Stromal cell of bone marrow (primary cell): ENCODE measurements at places on chromosomes 2 and 18.

DNA sequence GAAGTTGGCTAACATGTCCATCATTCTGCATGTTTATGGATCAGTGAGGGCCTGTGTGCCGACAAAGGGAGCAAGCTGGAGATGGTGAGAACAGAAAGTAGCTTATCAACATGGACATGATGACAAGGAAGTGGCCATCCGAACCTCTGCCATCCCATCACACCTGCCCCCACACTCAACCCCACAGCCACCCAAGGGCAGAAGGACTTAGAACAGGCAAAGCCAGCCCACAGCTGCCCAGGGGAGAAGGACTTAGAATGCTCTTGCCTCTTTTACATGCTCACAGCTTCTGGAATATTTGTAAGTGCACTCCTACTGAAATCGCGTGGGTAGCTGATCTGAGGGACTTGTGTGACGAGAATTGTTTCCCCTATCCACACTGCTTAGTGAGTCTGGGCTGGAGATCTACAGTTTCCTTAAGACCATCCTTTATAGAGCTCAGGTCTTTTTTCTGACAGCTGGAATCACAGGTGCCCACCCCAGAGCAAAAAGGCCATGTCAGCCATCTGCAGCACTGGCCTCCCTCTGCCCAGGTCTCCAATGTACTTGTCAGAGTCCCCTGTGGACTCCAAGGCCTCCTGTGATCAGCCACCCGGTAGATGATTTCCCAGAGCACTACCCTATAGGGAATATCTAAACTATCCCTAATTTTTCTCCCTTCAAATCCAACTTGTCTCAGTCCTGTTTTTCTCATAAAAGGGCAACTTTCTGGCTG is 154.1 kb downstream of the SMAD7 start:
- DNase-seq: no peak

DNA sequence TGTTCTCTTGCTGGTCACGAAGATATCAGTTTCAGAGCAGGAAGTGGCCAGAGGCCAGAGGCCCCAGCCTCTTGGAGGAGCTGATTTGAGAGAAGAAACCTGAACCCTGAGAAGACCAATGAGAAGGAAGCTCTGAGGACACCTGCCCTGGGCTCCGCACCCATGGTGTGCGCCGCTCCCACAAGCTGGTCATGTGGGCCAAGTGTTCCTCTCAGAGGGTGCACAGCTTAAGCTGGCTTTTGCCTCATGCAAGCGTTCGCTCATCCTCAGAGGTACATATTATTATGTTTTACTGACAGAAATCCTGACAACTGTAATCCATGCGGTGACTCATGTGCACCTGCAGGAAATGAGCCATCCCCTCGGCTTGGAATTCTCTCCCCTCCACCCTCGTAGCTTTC is 316.1 kb upstream of the MYT1L start:
- DNase-seq: no peak

DNA sequence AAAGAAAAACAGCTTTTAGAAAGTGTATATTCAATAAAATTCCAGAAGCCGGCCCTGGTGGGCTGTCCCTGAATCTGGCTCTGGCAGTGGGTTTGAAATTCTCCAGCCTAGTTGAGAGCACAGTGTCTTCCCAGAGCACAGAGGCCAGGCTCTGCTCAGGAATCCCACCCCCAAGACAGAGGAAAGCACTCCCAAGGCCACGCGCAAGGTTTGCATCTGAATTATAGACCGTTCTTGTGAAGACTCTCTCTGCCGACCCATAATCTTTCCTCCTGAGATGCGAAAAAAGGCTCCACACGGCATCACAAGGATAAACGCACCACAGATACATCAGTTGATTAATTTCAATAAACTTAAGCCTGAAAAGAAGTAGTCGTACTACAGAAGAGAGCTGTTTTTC is 342.2 kb downstream of the CMPK2 start:
- DNase-seq: no peak

DNA sequence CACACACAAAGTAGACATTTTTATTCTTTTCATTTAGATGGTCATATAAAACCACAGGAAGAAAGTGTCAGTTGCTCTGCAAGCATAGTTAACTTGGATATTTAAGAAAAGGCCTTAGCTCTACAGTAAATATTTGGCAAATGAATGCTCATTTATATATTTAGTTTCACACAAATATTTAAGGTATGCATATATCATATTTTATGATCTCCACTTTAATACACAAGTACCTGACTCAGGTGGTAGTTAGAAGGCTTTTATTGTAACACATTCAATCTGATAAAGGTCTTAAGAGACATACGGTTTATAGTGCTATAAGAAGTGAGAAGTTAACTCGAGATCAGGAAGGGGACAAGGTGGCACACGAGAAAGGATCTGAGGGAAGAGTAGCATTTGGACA is 363.1 kb downstream of the NBAS start:
- DNase-seq: no peak

GRCh38 chr2:104854498-104855220 is 744 bp downstream of the POU3F3 start:
- DNase-seq: no peak

DNA sequence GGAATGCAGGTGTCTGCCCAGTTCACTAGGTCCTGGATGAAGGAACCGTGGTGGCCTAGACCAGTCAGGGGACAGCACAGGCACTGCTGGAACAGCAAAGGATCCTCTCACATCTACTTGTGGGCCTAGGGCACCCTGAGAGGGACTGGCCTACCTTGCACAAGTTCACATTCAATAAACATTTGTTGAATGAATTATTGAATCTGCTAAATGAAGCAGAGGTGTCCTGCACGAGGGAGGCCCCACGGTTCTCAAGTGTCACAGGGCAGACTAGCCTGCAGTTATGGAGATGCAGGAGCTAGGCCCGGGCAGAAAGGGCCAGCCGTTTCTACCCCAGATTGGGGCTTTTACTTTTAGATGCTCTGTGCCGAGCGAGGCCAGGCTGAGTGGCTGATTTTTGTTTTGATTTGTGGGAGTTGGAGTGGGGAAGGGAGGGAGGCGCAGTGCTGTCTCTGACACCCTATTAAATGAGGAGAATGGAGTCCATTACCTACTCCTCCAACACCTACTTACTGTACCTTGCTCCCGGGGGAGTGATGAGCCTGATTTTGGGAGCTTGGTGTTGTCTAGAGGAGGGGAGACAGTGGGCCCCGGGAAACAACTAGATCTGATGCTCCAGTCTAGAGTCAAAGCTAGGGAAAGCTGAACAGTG is 18.4 kb downstream of the SH2D6 start:
- no peak for DNase-seq

DNA sequence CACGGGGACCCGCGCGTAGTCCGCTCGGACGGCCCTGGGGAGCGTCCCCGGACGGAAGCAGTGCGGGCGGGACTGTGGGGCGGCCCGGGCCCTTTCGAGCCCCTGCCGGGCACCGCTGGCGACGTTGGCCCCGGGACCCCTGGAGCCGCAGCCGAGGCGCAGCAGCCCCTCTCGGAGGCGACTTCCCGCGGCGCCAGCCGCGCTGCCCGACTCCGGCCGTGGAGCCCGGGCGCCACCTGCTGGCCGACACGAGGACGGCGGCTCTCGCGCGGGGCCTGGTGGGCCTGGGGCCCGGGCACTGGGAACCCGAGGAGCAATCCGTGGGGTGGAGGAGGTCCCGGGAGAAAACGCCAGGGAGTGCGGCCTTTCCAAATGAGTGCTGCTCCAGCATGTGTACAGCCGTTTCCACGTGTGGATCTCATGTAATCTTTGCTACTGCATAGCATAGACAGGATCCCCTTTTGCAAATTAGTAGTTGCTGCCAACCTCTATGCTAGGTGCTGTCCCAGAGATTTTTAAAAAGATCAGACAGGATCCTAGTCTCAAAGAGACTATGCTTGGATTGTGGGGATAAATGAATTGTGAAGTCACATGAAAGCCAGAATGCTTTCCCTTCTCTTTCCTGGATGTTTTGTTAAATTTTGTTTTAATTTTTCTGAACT is 4.0 kb downstream of the ID2 start:
- no peak for DNase-seq

GRCh38 chr18:22424565-22424963 is 6.8 kb upstream of the CTAGE1 start:
- DNase-seq: no peak

DNA sequence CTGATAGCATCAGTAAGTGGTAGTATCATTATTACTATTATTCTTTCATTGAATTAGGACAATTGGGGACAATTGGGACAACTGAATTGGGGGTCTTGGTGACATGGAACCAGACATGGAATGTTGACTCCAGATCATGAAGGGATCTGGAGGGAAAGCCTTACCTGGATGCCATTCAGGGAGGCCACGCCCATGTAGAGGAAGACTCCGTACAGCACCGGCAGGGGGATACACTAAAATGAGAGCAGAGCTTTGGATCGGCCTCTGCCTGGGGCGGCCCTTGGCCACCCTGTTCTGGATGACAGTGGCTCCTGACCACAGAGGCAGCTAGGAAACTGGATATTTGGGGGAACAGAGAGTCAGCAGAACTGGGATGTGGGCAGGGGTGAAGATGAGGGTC is 29.2 kb downstream of the MTHFD2 start:
- no peak for DNase-seq

GRCh38 chr2:108632332-108633160 is 86.7 kb upstream of the RANBP2 start:
- DNase-seq: no peak

GRCh38 chr2:218065239-218066006 is 3.6 kb upstream of the RUFY4 start:
- DNase-seq: no peak

- DNase-seq: no peak
Observed at GRCh38 chr2:1956520-1957289, 212.4 kb upstream of the PXDN start.

DNA sequence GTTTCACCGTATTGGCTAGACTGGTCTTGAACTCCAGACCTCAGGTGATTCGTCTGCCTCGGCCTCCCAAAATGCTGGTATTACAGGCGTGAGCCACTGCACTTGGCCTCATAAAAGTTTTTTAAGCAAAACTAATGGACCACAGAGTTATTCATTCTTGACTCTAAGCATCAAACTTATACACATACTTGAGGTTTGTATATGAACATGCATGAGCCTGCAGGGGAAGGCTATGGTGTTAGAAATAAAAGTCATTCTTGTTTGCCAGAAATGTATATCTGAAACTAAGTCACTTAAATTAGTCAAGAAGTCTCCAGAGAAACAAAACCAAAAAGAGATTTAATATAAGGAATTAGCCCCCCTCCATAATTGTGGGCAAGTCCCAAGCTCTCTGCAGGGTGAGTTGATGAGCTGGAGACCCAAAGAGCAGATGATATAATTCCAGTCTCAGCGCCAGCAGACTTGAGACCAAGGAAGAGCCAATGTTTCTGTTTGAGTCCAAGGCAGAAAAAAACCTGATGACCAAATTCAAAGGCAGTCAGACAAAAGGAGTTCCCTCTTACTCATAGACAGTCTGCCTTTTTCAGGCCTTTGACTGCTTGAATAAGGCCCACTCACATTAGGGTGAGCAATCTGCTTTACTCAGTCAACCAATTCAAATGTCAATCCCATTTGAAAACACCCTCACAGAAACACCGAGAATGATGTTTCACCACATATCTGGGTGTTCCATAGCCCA is 69.0 kb upstream of the DSG1 start:
- DNase-seq: peak; percentile 21

GRCh38 chr18:5912566-5912965 is 17.2 kb upstream of the TMEM200C start:
- DNase-seq: no peak

DNA sequence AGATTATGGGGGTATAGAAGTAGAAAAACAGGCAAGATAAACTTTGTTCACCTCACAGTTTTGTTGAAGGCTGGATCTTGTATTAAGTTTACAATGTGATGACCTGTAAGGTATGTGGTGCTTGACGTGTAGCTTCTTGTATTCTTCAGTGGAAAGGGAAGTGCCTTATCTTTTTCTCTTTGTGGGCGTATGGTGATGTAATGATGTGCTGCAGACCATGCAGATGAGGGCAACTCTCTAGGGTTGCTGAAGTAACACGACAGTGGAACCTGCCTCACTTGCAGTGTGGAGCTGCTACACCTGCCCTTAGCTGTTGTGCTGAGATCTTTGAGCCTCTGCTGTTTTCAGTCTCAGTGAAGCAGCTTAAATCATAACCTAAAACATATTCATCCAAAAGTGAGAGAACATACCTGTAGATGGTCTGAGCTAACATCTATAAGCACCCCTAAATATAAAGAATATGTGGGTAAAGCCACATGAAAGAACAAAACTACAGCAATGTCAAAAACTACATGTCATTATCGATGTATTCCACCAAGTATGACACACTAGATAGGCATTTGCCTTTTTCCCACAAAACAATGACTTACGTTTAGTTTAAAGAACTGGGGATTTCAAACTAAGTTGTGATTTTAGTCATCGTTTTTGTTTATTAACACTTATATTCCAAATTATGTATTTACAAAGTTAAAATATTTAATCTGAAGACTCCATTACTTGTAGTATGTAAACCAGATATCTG is 1144.1 kb downstream of the CNTNAP5 start:
- peak; percentile 3 for DNase-seq

DNA sequence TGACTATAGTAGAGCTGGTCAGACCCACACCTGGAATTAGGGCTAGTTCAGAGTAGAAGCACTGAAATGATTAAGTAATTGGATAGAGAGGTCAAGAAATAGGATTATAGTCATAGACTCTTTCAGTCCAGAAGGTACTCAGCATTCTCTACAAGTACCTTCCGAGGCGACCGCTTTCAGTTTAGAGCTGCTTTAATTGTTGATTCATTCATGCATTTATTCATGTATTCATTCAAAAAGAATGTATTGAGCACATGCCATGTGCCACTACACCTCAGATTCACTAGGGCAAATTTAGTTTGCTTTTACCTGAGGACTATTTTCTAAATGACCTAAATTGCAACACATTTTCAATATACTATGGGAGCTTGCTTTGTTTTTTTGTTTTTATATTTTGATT is 48.7 kb downstream of the CRIM1 start:
- DNase-seq: no peak
